GDM1 (cell line): ENCODE measurements at places on chromosomes 1 and 21.

GRCh38 chr1:10561955-10562354 lies 87.2 kb downstream of the PEX14 start:
- no peak for DNase-seq

- no peak for DNase-seq
Measured at GRCh38 chr1:183444243-183444642, 26.1 kb upstream of the NMNAT2 start.

GRCh38 chr1:55384637-55385036 lies 169.5 kb upstream of the USP24 start:
- DNase-seq, result no peak

DNA sequence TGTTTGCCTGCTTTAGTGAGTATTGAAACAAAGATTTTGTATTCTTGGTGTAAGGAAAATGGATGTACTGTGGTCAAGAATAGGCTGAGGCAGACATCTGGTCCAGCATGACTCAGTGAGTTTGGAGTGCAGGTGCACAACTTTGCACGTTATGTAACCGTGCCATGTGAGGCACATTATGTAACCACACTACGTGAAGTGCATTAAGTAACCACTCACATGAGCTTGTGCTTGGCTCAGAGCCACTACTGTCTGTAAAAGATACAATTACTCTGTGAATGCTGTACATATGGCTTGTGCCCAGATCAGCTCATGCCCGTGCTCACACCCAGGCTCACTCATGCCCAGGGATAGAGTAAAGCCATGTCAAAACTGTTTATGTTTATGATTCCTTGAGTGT lies 216.8 kb downstream of the CTH start:
- no peak for DNase-seq

DNA sequence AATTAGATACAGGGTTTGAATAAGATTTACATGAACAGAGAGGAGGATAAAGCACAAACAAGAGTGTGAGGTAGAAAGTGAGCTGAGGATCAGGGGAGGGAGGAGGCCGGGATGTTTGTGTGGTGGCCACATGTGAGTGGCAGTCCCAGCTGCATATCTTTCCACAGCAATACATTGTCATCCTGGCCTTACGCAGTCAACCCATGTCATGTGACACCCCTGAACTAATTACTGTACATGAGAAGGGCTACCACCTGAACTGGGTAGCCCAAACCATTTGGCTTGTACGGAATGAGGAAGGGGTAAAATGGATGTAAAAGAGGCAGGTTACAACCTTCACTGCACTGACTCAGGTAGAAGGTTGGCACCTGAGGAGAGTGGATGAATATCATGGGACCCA lies 4.2 kb downstream of the SLAMF7 start:
- no peak for DNase-seq

DNA sequence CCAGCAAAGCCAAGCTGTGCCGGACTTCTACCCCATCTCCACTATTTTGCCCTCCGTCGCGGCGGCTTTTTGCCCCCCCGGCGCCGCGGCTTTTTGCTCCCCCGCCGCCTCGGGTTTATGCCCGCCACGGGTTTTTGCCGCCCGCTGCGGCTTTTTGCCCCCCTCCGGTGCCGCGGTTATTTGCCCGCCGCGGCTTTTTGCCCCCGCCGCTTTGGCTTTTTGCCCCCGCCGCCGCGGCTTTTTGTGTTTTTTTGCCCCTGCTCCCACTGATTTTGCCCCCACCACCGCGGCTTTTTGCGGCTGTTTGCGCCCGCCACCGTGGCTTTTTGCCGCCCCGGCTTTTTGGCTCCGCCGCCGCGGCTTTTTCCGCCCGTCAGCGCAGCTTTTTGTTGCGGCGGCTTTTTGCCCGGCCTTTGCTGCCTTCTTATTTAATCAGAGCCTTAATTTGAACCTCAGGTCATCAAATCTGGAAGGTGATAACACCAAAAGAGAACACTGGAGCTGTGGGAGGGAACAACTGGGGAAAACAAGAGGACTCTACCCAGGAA lies 106.0 kb downstream of the TPTE start:
- DNase-seq, result no peak

GRCh38 chr1:199163267-199163666 lies 524.4 kb downstream of the PTPRC start:
- DNase-seq, result no peak

- no peak for DNase-seq
Measured at GRCh38 chr1:101261623-101262022, 24.8 kb downstream of the S1PR1 start.

GRCh38 chr1:190688096-190688495 lies 210.4 kb upstream of the BRINP3 start:
- no peak for DNase-seq

DNA sequence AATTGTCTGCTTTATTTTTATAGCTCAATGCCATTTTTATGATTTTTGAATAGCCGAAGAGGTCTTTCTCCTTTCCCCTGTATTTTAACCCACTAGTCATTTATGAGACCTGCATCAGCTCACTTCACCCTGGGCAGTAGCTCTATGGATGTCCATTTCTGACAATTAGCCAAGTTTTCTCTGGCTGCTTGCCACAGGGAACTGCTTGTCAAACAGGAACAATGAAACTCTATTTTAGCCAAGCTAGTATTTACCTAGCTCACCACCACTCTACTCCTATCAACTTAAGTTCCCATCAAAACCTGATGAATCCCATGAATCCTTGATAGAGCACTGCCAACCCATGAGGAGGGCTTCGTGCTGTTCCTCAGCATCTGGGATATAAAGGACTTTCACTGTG lies 406.7 kb downstream of the RWDD3 start:
- no peak for DNase-seq

GRCh38 chr1:8294170-8294697 lies 23.7 kb upstream of the SLC45A1 start:
- DNase-seq, result no peak

DNA sequence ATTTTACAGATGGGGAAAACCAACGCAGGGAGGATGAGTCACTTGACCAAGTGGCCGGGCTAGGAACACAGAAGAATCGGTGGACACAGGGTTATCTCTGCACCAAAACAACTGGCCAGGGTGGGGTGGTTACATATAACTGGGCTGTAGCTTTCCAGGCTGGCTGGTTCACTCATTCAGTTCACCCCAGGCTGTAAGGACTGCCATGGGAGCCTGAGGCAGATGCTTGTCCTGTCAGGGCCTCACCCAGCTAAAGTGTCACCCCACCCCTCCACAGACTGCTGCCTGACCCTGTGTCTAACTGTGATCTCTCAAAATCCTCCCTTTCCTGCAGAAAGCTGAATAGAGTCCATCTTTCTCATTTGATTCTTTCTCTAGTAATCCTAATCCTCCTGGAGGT lies 387.3 kb downstream of the RYR2 start:
- DNase-seq, result no peak

DNA sequence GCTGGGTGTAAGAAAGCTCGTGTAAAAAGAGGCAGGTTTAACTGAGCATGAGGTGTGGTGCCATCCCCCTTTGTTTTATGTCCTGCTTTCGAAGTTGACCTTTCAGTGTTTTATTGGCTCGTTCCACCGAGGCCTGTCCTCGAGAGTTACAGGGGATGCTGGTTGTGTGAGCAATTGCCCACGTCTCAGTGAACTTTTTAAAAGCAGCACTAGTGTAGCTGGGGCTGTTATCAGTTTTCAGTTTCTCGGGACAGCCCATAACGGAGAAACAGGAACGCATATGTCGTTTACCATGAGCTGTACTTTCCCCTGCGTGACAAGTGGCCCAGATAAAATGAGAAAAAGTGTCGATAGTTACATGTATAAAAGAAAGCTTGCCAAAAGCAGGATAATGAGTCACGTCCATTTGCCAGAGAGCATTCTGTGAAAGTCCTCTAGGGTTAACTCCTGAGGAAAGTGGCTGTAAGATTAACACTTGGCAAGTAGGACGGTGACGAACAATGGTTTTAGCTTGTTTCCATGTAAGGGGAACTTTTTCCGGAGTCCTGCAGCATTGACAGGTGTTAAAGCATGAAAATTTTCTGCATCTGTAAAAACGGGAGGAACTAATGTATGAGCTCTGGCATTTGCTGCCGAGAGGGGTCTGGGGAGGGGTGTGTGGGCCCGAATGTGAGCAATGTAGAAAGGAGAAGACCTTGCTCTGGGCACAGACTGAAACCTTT lies 7.8 kb upstream of the LRRC47 start:
- no peak for DNase-seq

- no peak for DNase-seq
Measured at GRCh38 chr1:164895026-164895912, 336.3 kb downstream of the PBX1 start.

DNA sequence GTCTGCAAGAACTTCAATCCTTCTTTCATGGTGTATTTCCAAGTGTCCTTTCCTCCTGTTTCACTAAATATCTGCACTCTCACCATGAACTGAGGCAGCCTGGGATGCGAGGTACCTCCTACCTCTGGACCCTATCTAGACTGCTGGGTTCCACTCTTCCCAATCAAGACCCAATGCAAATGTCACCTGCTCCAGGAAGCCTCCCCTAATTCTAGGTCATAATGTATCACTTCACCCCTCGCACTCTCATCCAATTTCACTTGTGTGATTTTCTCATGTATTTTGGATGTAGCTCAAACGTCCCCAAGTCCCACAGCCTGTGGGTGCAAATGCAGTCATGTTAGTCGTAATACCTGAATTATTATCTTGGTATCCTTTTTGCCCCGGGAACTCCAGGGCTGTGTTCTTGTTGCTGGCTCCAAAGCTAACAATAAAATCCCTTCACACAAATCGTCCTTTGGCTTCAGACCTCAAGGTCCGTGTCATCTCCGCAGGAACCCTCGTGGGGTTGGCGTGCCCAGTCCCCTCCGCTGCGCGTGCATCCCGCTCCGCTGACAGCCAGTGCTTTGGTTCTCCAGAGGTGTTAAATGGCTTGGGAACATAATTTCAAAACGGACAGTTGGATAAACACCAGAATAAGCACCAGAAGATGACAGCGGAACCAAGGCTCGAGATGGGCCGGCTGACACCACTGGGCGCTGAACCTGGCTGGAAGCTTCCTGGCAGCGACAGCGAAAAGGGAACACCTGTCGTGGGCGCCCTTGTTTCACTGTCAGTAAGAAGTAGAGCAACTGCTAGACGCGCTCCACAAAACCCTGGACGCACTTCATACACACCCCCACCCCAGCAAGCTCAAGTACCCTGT lies 1.0 kb upstream of the BACH1 start:
- no peak for DNase-seq

GRCh38 chr1:29508458-29509107 lies 272.3 kb downstream of the PTPRU start:
- no peak for DNase-seq

- no peak for DNase-seq
Measured at GRCh38 chr1:176605176-176605575, 142.2 kb downstream of the PAPPA2 start.

GRCh38 chr1:68213843-68214242 lies 18.5 kb downstream of the WLS start:
- DNase-seq, result no peak

DNA sequence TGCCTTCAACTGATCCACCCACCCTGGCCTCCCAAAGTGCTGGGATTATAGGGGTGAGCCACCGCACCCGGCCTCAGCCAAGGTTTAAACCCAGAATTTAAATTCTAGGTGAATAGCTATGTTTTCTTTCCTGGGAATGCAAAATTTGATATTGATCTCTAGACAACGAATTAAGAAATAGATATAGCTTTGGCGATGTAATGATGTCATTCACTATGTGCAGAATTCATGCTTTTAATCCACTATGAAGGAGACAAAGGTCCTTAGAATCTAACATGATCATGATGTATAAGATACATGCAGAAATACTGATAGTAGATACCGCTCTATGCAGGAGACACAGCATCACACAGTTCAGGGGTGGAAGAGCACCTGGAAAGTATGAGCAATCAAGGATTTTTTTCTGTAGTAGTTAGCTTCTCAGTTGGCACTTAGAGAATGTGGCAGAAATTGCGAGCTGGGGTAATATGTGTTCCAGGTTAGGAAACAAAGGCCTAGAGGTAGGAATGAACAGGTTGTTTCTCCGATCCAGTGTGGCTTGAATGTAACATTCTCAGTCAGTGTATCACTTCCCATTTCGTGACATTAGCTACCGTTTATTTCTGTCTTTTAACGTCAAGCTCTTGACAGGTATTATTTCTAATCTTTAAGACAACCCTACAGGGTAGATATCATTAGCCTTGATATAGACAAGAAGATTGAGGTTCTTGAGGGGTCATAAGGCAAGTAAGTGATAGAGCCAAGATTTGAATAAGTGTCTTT lies 3.0 kb upstream of the CEP350 start:
- no peak for DNase-seq

- DNase-seq, result no peak
Measured at GRCh38 chr21:31874812-31875212, 2.0 kb downstream of the HUNK start.

DNA sequence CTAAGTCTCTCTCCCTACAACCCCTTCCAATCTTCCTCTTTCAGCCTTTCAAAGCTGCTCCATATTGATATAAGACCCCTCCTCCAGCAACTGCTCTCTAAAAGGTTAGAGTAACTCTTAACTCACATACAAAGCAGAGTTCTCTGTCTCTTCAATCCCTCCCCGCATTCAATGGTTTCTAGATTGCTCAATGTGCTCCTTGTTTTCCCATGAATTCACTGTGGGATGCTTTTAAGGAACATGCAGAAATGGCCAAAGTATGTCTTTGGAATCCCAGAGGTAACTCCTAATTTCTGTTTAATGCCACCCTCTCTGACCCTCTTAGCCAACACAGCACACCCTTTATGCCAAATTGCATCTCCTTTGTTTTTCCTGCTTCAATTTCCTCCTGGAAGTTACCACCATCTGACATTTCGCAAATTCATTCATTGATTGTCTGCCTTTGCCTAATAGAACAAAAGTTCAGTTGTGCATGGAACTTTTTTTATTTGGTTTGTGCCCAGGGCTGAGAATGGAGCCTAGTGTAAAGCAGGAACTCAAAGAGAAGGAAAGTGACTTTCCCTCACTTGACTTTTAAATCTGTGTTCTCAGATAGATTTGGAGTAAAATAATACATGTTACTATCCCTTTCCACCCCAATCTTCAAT lies 172.7 kb upstream of the C8B start:
- DNase-seq, result no peak

- DNase-seq, result no peak
Measured at GRCh38 chr1:224517171-224517570, 82.6 kb upstream of the WDR26 start.

DNA sequence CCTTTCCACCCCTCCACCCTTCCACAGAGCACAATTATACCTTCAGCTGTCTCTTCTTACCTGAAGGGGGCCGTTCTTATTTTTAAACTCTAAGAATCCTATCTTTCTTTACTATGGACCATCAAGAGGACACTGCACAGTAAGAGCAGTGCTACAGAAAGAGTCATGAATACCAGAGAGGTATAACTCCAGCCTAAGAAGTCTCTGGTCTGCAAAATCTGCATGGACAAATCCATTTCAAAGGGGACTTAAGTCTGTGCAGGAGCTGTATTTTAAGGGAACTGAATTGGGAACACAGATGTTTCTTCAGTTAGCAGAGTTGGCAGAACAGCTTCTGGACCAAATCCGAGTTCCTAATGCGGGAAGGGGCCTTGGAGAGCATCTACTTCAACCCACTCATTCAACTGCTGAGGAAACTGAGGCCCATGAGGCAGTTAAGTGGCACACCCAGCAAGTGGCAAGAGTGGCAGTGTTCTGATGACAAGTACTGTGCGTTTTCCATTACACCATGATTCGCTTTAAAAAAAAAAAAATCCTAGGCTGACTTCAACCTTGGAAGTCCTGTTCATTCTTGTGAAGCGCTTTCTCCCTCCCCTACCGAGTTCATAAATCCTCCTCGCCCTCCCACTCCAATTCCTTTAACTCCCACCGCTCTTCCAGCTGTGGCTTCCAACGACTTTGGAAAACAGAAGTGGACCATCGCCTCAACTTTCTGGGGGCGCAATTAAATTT lies 1.8 kb downstream of the PLPP3 start:
- no peak for DNase-seq

GRCh38 chr1:208112401-208112800 lies 131.8 kb downstream of the PLXNA2 start:
- DNase-seq, result no peak

GRCh38 chr1:155010211-155010918 lies 7.8 kb downstream of the ZBTB7B start:
- DNase-seq, result no peak
